ENCODE measurements at places on chromosomes 6 and 20.
A peak's percentile ranks its signal among the peaks of the same experiment; 100 is the strongest.

DNA sequence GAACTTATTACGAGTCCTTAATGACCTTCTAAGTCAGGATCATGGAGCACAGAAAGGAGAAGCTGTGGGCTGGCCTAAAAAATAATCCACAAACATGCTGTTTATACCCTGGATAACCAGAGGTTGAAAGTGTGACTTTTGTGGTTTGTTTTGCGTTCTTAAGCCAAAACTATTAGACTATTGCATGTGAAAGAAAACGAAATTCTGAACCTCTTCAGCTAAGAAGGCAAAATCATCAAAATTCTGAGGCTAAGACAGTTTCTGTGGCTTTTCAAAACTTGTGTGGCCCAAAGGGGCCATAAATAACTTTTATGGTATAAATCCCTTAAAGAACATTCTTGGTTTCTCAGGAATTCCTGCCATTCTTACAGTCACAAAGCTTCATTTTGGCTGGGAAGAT, 251.0 kb downstream of the UST start:
- no peak for DNase-seq

DNA sequence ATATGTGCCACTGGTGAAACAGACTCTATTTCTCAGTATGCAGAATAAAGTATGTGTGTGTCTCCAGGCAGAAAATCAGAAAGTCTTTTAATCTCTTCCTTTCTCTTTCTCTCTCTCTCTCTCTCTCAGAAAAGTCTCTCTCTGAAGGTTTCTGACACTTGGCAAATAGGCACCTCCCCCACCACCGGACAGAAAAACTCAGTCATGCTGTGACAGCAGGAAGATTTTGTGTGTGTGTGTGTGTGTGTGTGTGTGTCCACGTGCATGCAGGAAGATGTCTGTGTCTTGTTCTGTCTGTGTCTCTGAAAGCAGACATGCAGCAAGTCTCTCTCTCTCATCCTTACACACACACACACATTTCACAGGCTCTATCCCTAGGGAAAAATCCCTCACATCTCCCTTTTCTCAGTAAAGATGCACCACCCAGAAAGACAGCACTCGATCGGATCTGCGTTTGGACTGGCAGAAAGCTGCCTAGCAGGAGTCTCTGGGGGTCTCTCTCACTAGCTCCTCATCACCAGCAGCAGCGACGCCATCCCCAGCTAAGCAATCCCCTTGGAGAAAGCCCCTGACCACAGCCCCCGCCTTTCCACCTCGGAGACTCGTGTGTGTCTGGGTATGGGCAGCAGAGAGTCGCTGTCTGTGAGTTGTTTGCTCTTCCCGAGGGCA, 98.3 kb downstream of the EDN3 start:
- DNase-seq, result no peak

GRCh38 chr6:7224731-7225130, 88.3 kb downstream of the SSR1 start:
- DNase-seq, result no peak

GRCh38 chr6:79438030-79438429, 99.2 kb downstream of the LCA5 start:
- DNase-seq, result no peak

DNA sequence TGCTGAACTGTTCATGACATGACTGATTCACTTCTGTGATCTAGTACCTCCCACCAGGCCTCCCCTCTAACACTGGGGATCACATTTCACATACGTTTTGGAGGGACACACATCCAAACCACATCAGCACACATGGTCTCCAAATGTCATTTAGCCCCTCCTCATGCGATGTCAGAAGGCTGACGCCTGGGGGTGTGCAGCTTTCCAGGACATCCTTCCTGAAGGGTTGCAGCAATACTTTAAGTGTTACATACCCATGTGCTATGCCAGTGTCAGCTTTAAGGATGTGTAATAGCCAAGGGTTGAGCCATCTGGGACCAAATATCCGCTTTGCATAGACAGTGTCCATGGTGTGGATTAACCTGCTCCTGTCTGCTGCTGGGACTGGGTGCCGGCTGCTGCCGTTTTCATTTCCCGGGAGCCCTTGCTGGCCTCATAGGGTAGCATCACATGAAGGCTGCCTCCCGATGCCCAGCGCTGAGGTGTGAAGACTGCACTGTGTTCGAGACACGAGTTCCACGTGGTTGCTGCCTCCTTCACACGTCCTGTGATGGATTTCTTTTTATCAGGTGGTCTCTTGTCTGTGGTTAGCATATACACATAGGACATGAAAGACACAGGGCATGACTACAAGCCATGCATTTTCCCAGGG, 219.0 kb downstream of the THBS2 start:
- DNase-seq, result no peak

DNA sequence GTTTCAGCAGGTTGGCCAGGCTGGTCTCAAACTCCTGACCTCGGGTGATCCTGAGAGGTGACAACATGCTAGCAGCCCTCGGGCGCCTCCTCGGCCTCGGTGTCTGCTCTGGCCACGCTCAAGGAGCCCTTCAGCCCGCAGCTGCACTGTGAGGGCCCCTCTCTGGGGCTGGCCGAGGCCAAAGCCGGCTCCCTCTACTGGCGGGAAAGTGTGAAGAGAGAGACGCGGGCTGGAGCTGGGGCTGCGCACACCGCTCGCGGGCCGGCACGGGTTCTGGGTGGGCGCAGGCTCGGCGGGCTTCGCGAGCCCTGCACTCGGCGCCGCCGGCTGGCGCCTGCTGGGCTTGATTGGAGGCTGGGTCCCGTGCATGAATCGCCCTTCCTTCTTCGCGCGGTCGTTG, 80.8 kb upstream of the RBM24 start:
- DNase-seq, result no peak

- DNase-seq, result peak; percentile 28
Observed at GRCh38 chr20:63751471-63752271, 12.1 kb downstream of the SLC2A4RG start.

DNA sequence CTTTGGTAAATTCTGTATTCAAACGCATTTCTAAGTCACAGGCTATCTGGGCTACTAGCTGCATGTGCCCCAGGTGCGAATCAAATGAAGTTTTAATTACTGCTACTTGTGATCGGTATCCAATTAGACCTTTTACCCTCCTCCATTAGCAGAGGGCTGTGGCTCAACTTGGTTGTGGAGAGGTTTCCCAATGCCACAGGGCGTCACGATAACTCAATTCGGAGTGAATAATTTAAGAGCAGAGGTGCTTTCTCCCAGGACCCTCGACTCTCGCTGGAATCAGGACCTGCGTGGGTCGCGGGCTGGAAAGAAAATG, 640 bp downstream of the SAYSD1 start:
- DNase-seq, result no peak

DNA sequence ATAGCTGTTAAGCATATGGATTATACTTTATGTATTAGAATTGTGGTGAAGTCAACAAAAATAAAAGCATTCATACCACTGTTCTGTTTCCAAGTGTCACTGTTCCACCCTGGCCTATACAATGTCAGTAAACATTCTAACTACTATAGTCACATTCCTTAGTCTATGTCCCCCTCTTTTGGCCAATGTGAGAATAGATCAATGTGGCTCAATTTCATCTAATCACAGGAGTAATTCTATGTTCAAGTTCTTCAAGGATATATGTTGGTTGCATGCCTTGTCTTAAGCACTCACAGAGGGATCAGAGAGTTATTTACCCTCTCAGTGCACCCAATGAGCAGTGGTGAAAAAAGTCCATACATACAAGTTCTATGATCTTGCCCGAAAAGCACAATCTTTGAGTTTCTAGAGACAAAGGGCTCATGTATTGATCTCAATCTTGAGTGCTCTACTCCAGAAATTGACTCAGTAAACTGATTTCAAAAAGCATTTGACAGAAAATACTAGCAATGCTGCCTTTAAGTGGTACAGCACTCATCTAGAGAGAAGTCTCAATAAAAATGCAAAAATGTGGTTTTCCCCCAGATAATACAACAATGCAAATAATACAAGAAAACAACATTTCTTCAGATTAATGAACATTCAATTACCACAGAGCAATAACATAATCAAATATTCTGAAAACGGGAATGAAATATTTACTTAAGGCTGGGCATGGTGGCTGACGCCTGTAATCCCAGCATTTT, 16.5 kb downstream of the SMLR1 start:
- no peak for DNase-seq

GRCh38 chr6:133888929-133889556, at the start of gene TCF21:
TCF21 (plus strand) TSS chr6:133889113; CDS start chr6:133889398, 285 bp downstream.
- DNase-seq, result no peak

GRCh38 chr6:106553440-106553839, 75.9 kb downstream of the RTN4IP1 start:
- DNase-seq, result peak; percentile 50

GRCh38 chr6:13075141-13075845, 253.0 kb downstream of the TBC1D7 start:
- DNase-seq, result no peak

DNA sequence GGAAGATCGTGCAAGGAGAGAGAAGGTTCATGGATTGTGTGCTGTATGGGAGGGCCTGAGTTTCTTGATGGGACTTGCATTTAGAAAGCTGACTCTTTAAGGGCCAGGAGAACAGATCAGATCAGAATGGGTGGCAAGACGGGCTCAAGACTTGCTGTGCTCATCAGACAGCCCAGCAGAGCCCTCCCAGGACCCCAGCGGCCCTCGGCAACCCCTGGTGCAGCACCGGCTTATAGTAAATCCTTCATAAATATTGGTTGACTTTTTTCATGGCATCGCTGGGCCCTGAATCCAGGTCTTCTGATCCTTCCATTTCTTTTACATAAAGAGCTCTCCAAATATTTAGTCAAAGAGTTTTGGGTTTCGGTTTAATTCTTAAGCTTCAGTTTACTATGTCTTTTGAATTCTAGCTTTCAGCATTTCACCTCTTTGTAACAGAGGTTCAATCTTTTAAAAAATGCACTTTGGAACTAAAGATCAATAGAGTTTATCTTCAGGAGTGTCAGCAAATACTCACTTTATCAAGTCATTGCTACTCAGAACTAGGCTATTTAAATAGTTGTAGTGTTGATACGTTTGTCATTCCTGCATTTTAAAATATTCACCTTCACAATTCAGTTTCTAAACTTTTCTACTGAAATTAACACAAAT, 205.6 kb downstream of the ZDHHC14 start:
- DNase-seq, result no peak

- no peak for DNase-seq
Observed at GRCh38 chr6:145904391-145904790, 59.8 kb downstream of the SHPRH start.

DNA sequence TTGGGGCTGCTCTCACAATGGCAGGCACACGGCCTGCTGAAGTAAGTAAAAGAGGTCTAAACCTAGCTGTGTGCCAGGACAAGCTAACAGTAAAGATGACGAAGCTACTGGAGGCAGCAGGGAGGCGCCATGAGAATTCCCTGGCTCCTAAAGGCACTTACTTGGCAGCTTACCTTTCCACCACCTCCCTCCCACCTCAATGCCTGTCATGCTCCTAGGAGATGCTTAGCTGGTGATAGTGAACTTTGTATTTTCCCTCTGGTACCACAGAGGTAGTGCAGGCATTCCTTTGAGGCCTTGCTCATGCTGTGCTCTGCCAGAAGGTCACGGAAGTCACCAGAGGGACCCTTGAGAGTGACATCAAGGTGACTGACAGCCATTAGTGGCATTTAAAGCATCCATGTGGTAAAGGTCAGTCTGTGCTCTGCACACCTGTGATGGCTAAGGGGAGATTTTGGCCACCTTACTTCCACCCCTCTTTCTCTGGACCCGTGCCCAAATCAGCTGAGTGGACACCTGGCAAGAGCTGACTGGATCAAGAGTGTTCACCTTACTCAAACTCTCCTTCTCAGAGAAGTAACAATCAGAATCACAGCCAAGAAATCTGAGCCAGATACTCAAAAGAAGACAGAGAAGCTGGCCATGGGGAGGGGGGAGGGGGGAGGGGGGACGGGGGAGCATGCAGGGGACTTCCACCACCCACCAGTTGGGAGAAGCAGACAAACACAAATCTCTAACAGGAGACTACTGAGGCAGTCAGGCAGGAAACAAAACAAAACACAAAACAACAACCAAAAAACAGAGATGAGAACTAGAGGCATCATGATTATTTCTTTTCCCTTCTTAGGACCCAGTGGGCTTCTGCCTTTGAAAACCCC, 2.9 kb downstream of the FKBP1A start:
- no peak for DNase-seq

DNA sequence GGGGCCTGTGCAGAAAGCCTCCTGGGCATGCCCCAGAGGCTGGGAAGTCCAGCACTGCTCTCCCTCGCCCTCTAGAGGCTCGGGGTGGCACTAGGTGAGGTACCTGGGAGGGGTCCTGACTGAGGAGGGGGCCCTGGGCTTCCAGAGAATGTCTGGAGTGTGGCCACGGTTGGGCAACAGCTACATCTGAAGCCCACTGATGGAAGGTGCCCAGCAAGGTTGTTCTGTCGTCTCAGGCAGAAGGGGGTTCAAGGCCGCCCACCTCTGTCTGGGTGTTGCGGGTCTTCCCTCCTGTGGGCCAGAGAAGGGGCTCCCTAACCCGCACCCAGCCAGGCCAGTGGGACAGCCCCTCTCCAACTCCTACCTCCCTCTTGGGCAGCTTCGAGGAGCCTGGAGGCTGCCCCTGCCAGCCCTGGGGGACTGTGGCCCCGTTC, 11.4 kb upstream of the VEGFA start:
- no peak for DNase-seq

- DNase-seq, result no peak
Observed at GRCh38 chr6:56699066-56699654, 56.5 kb upstream of the DST start.

DNA sequence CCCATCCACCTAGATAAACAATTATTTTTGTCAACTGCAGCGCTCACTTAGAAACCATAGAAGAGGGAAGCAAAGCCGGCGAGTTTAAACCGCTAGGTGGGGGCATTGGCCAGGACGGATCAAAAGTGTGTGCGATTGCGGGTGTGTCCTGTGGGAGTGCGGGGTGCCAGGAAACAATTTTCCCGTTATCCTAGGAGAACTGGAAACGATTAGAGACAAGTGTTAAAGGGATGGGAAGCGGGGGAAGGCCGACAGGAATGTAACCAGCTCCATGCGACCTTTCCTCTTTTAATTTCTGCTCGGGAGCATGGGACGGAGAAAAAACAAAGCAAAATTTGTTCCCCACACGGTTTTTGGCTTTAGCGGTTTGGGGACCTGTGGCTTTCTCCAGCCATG, 2.8 kb upstream of the HTR1B start:
- DNase-seq, result peak; percentile 26

DNA sequence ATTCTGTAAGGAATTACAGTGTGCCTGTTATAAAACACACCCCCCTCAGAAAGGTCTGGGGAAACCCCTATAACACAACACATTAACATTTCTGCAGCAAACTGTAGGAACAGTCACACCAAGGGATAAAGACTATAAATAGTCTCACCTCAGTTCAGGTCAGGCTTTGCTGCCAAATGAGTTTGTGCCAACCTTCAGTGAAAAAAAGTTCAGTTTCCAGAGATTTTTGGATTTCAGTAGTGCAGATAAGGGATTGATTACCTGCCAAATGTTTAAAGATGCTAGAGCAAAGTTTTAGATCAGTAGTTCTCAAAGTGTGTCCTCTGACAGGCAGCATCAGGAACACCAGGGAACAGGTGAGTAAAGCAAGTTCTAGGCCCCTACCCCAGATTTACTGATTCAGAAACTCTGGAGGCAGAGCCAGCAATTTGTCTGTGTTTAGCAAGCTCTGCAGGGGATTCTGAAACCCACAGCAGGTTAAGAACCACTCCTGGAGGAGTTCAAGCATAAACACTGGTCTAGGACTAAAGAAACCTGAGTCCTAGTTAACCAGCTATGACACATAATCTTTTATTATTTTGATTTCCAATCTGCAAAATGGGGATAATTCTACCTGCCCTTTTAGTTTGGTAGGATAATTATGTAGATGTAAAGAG, 111.0 kb downstream of the RCAN2 start:
- DNase-seq, result no peak

All from activated naive CD4-positive, alpha-beta T cell treated with Interleukin-2 at 50 U/mL for 16 hours (primary cell).